ENCODE measurements at places on chromosomes 7 and 10.
A peak's percentile ranks its signal among the peaks of the same experiment; 100 is the strongest.

GRCh38 chr10:73780301-73780700 lies 1.5 kb upstream of the CHCHD1 start:
- DNase-seq: no peak

DNA sequence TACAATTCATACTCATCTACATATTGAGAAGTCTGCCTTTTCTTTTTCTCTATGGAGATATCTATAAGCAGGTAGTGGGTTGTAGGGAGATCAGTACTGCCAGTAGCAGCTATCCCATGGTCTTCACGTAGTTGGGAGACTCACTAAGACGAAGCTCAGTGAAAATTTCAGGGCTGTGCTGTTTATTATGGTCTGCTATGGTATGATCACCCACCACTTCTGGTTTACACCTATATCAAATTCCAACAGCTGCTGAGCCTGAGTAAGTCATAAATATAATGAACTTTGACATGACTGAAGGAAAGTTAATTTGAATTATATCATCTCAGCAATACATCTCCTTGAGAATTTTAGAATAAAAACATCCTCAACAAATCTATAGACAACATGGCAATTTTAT lies 741.7 kb downstream of the GRM8 start:
- no peak for DNase-seq

DNA sequence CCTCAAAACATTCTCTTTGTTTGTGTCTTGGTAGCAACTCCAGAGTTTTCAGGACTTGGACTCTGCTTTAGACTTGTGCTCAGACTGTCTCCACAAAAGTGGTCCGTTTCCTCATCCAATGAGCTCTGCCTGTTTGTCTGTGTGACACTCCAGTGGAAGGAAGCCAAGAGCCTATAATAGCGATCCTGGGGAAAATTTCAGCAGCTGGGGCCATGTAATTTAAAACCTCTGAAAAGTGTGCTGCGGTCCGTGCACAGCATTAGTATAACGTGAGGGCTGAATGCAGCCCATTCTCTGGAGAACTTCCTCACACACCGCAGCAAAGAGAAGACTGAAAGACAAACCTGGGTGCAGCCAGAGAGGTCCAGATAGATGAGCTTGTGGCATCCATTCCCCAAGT lies at the start of gene LRRC17:
LRRC17 (plus strand) TSS at position 259 of the 400 bp plus-strand sequence. CDS start 20,914 bp downstream, outside the sequence.
- DNase-seq: no peak

- no peak for DNase-seq
Observed at GRCh38 chr10:52768001-52768532, 4.5 kb downstream of the MBL2 start.

- no peak for DNase-seq
Observed at GRCh38 chr10:19651549-19651948, 164.7 kb upstream of the PLXDC2 start.

- peak; percentile 24 for DNase-seq
Observed at GRCh38 chr10:43304687-43305333, 37.9 kb upstream of the RASGEF1A start.

DNA sequence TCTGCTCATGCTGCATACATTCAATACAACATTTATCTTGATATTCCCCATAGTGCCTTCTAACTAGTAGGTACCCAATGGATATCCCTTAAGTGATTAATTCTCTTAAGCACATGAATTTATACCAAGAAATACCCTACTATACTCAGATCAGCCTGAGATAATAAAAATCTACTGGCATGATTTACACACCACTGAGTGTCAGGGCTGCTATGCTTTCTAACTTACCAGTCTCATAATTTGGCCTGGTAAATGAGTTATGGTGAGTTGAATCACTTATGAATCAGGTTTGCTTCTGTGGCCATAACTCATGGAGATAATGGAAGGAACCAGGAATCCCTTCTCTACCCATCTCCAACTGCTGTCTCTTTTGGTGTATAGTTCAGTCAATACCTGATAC lies 122.8 kb downstream of the THSD7A start:
- no peak for DNase-seq

GRCh38 chr10:105354010-105354409 lies 712.9 kb downstream of the SORCS3 start:
- no peak for DNase-seq

- peak; percentile 28 for DNase-seq
Observed at GRCh38 chr7:108181073-108181985, 51.2 kb upstream of the LAMB4 start.
